ENCODE measurements at places on chromosomes 3 and 15. TPM values are rescaled to one million over a fixed set of nuclear protein-coding genes. Genes with fewer than 3 reads are reported as not detected.

Gene SUMF1
- 44.0 TPM for polyA plus RNA-seq

Gene IL17RE
- polyA plus RNA-seq: 18.6 TPM

Gene FEM1B
- polyA plus RNA-seq: 67.6 TPM

Gene PAK6
- polyA plus RNA-seq: 6.5 TPM

Gene LIPC
- polyA plus RNA-seq: 15.6 TPM

Gene C2CD4B
- 0.28 TPM for polyA plus RNA-seq

Gene FETUB
- 0.28 TPM for polyA plus RNA-seq

Gene C3orf20
- 0.32 TPM for polyA plus RNA-seq

Gene CYP1A1
- polyA plus RNA-seq: not detected

Gene GHSR
- polyA plus RNA-seq: not detected

Gene MYD88
- polyA plus RNA-seq: 26.7 TPM

Gene MASP1
- 8.7 TPM for polyA plus RNA-seq

Gene SPTSSB
- 4.7 TPM for polyA plus RNA-seq

Gene EFCC1
- polyA plus RNA-seq: 1.7 TPM

Gene DYNLT2B
- 42.9 TPM for polyA plus RNA-seq

Gene HTD2
- polyA plus RNA-seq: 15.1 TPM

Gene REC114
- not detected for polyA plus RNA-seq
